ENCODE measurements at places on chromosomes 6 and 20.
A peak's percentile ranks its signal among the peaks of the same experiment; 100 is the strongest.

DNA sequence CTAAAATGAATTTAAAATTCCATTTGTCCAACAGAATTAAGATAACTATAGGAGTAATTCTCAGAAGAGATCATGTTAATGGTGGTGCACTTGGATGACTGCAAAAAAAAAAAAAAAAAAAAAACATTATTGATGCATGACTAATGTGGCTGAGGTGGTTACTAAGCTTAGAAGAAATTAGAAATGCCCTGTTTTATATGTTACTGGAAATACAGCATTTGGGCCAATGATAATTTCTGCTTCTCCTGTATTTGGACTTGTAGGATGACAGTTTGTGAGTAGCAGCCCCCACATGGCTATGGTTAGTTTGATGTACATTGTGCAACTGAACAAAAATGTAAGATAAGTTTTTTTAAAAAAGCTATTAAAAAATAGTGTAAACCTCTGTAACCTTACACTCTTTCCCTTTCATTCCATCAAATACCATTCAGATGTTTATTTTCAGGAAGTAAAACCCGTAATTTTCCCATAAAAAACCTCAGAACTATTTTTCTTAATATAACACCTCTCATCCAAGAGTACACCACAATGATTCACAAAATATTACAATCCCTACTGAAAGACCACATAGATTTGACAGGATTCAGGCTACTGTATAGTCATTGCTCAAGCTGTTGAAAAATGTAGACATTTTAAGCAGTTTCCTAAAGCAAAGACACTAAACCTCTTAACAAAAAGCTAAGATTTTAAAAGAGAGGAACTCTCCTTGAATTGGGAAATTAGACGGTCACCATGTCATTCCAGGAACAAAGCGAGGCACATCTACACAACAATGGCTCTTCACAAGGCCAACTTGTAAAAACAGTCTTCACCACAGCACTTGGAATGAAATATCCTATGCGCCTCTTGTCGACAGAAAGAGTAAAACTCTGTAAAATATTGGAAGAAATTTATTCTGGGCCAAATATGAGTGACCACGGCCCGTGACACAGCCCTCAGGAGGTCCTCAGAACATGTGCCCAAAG lies 83.0 kb downstream of the WDR27 start:
- DNase-seq: no peak

DNA sequence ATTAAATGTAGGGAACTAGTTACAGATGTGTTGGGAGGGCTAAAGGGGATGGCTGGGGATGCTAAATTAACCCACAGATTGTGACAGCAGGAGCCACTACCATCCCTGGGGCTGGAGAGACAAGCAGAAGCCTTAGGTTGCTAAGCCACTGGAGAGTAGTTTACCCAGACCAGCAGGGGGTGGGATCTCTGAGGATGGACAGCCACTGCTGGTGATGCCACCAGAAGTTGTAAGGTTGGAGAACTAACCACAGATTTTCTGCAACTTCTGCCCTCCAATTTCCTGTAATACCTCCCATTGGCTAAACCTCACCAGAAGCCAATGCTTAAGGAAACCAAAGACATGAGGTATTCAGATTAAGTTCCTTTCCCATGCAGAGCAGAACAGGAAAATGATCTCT lies 139.6 kb upstream of the NOX3 start:
- DNase-seq: no peak

- peak; percentile 60 for DNase-seq
Observed at GRCh38 chr6:63964366-63964765, 328.8 kb downstream of the PHF3 start.

DNA sequence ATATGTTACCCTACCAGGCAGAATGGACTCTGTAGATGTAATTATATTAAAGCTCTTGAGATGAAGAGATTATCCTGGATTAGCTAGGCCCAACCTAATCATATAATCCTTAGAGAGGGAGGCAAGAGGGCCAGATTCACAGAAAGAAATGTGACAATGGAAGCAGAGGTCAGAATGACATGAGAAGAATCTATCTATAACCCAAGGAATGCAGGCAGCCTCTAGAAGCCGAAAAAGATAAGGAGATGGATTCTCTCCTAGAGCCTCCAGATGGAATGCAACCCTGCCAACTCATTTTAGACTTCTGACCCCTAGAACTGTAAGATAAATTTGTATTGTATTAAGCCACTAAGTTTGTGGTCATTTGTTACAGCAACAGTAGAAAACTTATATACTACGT lies 12.3 kb downstream of the PXT1 start:
- no peak for DNase-seq

DNA sequence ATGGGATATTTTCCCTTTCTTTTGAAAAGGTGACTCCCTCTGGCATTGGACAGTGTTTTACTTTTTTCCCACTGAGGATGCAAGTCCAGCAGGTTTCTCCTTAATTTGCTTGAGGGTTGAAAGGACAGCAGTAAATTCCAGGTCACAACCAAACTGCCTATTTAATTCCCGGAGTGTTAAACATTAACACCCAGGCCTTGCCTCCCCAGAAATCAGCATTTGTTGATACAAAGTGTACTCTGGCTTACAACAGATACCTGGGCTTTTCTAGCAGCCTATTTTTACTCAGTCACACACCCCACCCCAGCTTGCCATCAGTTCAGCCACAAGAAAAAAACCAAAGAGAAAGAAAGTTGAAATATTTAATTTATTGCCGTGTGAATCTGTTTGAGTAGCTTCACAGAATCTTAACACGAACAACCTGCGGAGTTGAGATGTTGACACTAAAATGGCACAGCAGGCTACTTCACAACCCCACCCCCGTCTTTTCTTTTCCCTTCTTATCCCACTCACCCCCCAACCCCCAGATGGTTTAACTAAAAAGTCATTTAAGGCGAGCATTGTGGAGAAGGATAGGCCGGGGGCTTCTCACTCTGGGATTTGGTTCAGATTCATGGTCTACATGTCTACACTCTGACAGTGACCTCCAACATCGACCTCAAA lies 45.7 kb downstream of the MYLIP start:
- DNase-seq: no peak

DNA sequence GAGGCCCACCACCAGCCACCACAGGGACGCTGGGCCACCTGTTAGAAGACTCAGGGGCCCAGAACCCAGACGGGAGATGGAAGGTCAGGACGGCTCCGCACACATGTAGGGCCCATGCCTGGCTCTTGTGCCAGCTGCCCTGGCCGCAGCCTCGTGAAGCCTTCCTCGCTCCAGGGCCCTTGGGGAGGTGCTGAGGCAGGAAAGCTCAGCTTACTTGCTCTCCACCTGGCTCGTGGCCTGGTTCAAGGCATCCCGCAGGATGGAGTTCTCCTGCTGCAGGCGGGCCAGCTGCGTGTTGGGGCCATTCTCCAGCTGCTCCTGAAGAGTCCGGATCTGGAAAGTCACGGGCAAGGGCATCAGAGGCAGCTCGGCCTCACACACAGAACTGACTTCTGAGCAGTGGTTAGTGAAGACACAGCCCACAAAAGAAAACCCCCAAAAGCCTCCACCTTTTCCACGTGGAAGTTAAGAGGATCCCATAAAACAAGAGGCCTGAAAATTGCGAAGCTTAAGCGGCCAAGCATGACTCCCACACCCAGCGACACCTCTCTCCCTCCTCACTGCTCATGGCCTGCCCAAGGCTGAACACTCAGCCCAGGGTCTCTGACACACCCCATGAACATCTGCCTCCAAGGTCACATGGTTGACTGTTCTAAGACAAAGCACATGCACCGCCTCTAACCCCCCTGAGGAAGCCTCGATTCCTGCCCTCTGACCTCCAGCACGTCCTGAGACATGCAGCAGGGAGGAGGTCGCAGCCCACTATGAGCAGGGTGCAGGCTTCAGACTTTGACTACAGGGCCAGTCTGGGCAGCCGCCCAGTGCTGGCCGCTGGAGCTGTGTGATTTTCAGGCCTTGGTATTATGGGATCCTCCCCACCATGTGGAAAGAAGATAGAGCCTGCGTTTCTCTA lies 46.5 kb downstream of the RRBP1 start:
- no peak for DNase-seq

DNA sequence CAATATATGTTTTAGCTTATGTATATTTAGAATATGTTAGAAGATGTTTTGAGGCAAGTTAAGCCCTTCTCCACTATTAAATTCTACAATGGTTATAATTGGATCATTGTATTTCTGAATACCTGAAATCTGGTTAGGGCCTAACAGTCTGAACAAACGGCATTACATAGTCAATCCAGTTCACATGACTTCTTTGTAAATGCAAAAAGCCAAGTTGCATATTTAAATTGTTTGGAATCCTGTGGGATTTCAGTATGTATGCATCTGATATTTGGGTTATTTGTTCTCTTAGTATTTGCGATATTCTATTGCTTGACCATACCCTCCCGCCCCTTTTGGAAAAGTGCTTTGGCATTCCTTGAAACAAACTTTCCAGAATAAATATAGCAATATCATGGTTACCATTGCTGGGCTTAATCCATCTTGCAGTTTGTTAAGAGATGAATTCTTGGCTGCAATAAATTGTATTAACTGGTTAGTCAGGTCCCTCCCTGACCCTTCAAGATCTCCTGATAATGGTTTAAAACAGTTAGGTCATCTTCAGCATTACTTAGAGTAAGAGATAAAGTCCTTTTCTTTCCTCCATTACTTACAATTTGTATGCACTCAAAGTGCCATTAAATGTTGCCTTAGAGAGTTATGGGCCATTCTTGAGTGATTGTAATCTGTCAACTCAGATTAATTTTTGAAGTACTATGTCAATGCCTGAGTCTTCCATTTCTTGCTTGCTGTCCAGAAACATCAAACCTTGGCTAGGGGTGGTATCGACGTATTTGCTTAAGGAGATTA lies 36.5 kb downstream of the LRRC1 start:
- no peak for DNase-seq

DNA sequence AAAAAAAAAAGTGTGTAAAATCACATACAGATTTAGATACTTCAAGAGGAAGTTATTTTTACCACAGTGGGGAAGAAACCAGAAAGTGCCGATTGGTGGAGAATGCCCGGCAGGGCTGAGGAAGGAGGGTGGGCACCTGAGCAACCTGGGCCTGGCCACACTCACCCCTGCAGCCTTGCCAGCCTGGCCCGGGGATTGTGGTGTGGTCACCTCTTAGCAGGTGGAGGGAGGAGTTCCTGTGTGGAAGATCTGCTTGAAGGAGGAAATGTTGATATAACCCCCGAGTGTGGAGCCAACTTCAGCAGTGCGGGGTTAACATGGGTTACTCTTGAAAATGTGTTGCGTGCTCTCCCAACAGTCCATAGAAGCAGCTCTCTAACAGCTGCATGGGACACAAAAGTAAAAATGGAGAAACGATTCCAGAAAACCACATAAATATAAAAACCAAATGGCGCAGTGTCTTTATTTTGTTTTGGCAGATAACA lies 14.7 kb downstream of the UST start:
- DNase-seq: no peak

- no peak for DNase-seq
Observed at GRCh38 chr6:21193790-21194475, 399.6 kb upstream of the SOX4 start.

GRCh38 chr6:127533011-127533410 lies 13.9 kb upstream of the MTCL3 start:
- DNase-seq: no peak

- DNase-seq: no peak
Observed at GRCh38 chr6:37495244-37495934, 4.3 kb downstream of the CCDC167 start.

DNA sequence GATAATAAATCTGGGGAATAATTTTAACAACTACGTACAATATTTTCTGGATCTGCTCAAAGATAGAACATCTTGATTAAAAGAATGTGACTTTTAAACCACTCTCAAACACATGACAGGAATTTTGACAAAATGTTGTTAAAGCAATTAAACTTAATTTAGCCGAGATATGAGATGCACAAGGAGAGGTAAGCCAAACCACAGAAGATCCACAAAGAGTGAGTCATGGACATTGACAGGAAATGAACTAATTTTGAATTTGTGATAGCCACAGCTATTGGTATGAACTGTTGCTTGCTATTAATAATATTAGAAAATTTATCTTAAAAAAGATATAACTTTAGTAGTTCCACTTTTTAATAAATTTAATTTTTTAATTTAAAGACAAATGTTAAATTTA lies 27.8 kb upstream of the VGLL2 start:
- DNase-seq: no peak

- DNase-seq: no peak
Observed at GRCh38 chr6:149856256-149856994, 7.7 kb downstream of the LRP11 start.

GRCh38 chr6:27260836-27261375 lies 13.4 kb downstream of the PRSS16 start:
- DNase-seq: no peak

GRCh38 chr6:76420094-76420493 lies 347.6 kb upstream of the IMPG1 start:
- no peak for DNase-seq

- DNase-seq: no peak
Observed at GRCh38 chr6:156989159-156989806, 212.1 kb downstream of the ARID1B start.

- no peak for DNase-seq
Observed at GRCh38 chr6:114210467-114210866, 132.4 kb downstream of the HS3ST5 start.

- no peak for DNase-seq
Observed at GRCh38 chr6:41954668-41955067, 13.1 kb upstream of the CCND3 start.

DNA sequence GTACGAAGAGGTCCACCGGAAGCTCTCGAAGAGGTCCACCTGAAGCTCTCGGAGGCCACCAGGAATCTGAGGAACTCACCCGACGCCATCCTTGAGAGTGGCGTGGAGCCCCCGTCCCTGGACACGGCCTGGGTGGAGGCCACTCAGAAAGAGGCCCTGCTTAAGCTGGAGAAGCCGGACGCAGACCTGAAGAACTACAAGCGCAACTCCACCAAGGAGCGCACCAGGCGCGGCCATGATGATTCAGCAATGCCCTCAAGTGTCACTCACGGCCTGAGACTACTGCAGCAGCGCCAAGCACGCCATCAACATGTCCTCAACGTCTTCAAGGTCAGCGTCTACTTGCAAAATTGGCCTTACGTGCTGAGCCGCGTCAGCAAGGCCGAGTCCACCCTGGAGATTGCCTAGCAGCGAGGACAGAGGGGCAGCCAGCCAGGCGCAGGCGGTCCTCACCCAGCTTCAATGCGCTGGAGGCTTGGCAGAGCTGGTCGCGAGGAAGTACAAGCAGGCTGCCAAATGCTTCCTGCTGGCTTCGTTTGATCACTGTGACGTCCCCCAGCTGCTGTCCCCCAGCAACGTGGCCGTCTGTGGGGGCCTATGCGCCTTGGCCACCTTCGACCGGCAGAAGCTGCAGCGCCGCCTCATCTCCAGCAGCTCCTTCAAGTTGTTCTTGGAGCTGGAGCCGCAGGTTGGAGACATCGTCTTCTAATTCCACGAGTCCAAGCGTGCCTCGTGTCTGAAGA lies 7.7 kb upstream of the GJA10 start:
- no peak for DNase-seq

- DNase-seq: peak; percentile 92
Observed at GRCh38 chr6:26421259-26422144, 18.8 kb upstream of the BTN3A3 start.

- DNase-seq: no peak
Observed at GRCh38 chr20:699342-699741, 23.7 kb upstream of the SCRT2 start.

GRCh38 chr6:57254055-57254717 lies 32.1 kb upstream of the RAB23 start:
- DNase-seq: no peak

Data from brain (organoid and tissue), 16 donors.